PC-9 (cell line): ENCODE measurements at places on chromosomes 12 and 14. TPM values are rescaled to one million over a fixed set of nuclear protein-coding genes. Genes with fewer than 3 reads are reported as not detected.

DNA sequence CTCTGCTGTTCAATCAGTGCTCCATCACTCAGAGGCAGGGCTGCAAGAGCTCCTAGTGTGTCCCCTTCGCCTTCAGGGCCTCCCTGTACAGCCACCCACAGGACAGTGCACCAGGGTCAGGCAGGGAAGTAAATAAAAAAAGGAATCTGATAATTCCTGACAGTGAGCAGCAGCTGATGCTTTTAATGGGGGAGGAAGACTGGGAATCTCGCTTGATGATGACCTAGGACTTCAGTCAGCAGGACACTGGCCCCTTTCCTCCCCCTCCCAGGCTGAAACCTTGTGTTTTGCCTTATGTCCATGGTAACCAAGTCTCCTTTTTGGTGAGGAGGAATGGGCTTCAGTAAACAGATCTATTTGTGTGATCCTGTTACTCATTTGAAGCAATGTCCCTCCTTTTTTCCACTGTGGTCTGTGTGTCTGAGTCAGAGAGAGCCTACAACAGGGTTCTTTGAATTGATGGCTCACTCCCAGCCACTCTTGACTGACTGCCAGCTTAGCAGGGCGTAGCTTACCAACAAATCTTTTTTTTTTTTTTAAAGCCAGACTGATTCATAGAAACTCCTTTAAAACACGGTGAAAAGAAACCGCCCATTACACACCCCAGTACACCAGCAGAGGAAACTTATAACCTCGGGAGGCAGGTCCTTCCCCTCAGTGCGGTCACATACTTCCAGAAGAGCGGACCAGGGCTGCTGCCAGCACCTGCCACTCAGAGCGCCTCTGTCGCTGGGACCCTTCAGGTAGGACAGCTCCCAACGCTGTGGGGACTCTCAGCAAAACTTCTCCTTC is at the start of gene EMP1:
Gene EMP1 (plus strand): TSS at position 597 of the 792 bp plus-strand sequence. CDS start 14,785 bp downstream, outside the sequence.
- DNase-seq = peak; percentile 96

DNA sequence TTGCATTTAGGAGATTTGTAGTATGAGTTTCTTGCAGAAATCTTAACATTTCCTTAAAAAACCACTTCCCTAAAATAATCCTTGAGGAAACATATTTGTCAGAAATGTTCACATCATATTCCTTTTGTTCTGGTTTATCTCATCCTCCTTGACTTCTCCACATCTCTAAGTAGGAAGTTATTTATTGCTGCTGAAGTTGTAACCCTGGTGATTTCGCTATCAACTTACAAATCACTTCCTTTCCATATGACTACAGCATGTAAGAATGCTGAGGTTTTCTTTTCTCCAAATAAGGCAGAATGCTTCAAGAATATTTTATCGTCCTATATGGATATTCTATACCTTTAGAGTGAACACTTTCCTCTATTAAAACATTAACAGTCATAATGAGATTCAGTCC is 751.7 kb downstream of the NRXN3 start:
- DNase-seq = peak; percentile 60

DNA sequence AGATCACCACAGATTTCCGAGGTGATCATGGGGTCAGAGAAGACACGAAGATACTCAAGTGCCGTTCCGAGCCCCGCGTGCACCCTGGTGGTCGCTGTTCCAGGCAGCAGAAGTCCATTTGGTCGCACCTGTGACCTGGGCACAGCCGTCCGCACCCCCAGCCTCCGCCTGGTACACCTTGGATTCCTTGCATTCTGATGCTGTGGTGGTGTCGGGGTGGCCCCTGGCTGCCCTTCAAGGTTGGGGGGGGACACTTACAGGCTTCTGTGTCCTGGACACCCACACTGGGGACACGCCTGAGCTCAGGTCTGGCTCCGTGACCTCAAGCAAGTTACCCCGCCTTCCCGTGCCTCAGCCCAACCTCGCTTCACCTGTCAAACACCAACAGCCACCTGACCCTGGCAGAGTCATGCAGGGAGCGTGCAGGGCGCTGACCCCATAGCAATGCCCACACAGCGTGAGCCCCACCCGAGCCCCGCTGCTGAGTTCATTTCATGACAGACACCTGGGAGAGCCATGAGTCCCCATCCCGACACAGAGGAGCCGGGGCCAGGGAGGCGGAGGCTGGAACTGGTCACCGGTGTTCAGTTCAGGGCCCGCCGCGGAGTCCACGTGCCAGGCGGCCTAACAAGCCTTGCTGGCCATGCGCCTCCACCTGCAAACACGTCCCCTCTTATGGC is 17.9 kb upstream of the GALNT9 start:
- DNase-seq = no peak

DNA sequence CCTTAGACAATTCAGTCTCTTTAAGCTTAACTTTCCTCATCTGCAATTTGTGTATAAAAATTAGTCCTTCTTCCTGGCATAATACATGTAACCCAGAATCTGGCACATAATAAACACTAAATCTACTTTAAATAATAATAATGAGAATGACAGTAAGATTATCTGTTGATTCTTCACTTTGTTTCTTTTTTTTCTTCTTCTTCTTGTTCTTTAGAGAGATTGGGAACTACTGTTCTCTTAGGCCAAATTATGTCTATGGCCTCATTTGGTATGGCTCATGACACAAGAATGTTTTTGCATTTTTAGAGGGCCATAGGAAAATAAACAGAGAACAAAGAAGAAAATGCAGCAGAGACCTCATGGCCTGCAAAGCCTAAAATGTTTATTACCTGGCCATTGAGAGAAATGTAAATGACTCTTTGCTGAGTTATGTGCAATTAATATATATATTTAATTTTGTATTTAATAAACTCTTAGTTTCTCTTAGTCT is 275.8 kb downstream of the SLC6A15 start:
- no peak for DNase-seq

DNA sequence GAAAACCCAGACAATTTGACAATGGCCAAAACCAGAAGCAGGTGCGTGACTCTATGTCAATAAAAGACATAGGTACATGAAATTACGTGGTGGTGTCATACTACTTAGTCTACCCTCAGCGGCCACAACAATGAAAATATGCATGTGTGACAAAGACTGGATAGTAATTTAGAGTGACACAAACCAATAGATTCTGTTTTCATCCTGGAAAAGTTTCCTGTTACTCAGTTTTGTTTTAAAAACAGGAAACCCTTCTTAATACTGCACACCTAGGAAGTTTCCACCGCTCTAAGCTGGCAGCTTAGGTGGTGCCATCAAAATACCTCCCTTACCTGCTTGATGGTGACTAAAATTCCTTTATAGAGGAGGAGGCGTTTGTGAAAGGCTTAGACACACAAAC is 15.1 kb downstream of the POU6F1 start:
- no peak for DNase-seq

GRCh38 chr14:63893701-63894458 is 41.1 kb downstream of the SYNE2 start:
- no peak for DNase-seq

GRCh38 chr12:132806857-132807256 is 21.8 kb downstream of the GOLGA3 start:
- no peak for DNase-seq

DNA sequence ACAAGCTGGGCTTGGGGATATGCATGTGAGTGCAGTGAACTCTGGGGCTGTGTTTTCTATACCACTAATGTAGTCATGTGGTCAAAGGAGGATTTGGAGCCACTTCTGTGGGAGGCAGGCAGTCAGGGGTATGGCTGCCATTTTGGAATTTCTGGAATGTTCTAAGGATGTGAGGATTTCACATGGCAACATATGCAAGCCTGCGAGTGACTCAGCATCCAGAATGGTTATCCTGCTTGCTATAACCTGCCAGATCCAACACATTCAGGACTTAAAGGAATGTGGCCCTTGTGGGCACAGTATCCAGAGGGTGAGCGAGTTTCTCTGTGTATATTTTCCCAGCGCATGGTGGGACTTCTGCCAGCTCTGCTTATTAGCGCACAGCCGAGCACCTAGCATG is 249.2 kb upstream of the PWP1 start:
- DNase-seq = peak; percentile 0

DNA sequence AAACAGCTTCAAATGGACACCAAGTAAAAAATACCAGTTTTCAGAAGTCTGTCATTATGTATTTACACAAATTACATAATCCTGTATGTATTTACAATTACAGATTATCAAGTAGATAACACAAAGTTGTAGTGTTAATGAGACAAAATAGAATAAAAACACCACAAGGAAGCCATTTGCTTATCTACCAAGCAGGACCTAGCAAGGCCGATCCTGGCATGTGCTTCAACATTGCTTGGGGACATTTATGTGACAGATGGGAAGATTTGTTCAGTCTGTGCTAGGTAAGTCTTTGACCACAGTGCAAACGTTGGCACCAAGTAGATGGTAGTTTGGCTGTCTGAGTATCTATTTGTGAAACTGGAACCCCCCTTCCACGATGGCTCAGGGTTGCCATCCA is 35.8 kb downstream of the BCAT1 start:
- no peak for DNase-seq

- DNase-seq = no peak
These were observed 223.8 kb downstream of the VRK1 start for GRCh38 chr14:97021001-97021400.

DNA sequence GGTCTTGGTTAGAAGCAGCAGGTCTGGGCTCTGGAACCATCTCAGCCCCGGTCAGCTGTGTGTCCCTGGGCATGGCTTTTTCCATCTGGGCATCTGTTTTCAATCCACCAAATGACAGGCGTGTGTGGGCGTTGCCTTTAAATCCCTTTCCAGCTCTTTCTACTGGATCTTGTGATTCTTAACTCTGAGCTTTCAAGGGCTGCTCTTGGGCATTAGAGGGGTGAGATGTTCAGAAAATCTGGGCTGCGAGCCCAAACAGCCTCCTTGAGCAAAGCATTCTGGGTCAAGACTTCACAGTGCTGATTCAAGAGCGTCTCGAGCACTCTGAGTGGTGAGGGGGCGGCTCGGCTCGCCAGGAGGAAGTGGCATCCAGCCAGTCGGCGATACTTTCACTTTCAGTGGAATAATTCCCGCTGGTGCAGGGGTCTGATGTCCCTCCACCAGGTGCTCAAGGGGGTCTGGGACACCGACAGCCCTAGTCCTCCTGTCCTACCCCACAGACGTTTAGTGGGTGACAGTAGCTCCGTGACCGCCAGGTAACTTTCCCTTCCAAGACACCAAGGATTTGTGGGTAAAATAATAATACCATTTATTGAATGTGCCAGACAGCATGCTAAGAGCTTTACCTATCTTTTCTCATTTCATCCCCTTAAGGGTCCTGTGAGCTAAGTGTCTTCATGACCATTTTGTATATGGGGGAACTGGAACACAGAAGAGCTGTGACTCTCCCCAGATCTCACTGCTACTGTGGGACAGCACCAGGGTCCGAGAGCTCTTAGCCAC is 114.0 kb downstream of the PLXNC1 start:
- DNase-seq = no peak

- DNase-seq = no peak
These were observed 51.1 kb downstream of the CCDC60 start for GRCh38 chr12:119385659-119386058.

DNA sequence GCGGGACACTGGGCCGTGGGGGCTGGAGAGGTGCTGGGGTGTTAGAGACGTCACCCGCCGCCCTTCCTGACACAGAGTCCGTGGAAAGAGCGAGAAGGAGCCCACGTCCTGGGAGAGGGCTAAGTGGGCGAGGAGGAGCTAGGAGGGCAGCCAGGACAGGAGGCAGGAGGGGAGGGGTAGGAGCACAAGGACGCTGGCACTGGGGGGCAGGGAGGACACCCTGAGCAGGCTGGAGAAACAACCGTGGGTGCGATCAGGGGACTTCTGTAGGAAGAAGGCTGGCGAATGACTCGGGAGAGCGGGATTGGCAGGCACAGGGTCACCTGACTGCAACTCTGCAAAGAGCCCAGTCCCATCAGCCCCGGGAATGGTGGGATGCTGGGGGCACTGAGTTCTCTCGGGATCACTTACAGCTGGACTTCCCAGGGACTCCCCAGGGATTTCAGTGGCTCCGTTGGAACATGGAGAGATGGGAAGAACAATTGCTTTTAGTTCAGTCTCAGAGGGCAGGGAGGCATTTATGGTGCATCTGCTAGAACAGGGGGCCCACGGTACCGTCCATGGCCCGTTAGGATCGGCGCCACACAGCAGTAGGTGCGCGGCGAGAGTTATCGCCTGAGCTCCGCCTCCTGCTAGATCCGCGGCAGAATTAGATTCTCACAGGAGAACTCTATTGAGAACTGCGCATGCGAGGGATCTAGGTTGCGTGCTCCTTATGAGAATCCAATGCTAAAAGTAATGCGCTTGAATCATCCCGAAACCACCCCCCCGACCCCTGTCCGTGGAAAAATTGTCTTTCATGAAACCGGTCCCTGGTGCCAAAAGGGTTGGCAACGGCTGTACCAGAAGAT is 24.3 kb downstream of the UBR7 start:
- no peak for DNase-seq

DNA sequence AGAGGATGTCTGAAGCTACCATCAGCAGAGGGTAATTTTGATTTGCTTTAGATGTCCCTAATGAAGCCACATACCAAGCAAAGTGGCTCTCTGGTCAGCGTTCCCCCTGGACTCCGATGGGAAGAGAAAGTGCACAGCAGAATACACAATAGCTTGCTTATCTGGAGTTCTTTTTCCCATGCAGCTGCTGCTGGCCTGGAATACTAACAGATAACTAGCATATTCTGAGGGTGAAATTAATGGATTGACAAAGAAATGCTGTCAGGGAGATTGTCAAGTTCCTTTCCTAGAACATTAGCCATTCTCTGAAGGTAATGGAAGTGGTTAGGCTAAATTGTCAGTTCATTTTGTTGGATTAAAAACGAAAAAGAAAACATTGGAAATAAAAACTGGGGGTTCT is 391.3 kb downstream of the FLRT2 start:
- no peak for DNase-seq

DNA sequence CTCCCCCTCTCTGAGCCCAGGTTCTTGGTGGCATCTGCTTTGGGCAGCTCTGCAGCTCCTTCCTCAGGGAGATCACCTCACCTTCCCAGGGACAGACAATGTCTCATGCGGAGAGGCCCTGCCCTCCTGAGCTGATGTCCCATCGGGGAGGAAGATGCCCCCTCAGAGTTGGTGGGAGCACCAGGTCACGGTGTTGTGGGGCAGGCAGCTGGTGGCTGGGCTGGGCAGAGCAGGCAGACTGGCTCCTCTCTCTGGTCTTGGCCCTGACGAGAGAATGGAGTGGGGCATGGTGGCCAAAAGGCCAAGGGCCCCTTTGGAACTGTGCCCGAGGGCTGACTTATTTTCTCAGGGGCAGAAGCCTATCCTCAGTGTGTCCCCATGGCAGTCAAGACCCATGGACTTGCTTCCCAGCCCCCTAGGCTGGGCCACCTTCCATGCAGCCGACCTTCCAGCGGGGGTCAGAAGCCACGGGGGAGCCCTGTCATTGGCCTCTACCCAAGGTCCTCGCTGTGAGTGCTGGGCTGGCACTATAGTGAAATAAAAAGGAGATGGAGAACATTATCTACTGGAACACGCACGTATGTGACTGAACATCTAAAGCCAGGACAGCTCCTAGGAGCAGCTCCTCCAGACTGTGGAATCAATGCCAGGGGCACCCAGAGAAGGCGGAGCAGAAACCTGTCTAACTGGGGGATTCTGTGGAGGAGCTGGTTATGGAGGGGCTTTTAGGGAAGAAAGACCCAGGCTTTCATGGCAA is 21.9 kb downstream of the PPP2R5C start:
- DNase-seq = no peak

The NAV3 gene
- 4.2 and 13.6 TPM in 2 replicates for total RNA-seq

The TAS2R13 gene
- 1.9 and 2.6 TPM in 2 replicates for total RNA-seq

The ACSM4 gene
- not detected in 2 replicates for total RNA-seq

The ANHX gene
- total RNA-seq = not detected in 2 replicates

The POTEM gene
- total RNA-seq = not detected in 2 replicates

The FOS gene
- total RNA-seq = 84.6 and 154 TPM in 2 replicates

The SLC38A4 gene
- 0.09 TPM in 1 of 2 replicates, not detected in the other for total RNA-seq

The FLRT2 gene
- 2.1 and 2.2 TPM in 2 replicates for total RNA-seq

The TAS2R50 gene
- 1.6 and 2.3 TPM in 2 replicates for total RNA-seq

The TAPBPL gene
- total RNA-seq = 26.0 and 27.8 TPM in 2 replicates
